ENCODE measurements at places on chromosomes 12 and 14. TPM values are rescaled to one million over a fixed set of nuclear protein-coding genes. Genes with fewer than 3 reads are reported as not detected.

The TCL1B gene
- not detected for polyA plus RNA-seq

The ZDHHC22 gene
- 30.2 TPM for polyA plus RNA-seq

The ABHD4 gene
- 36.2 TPM for polyA plus RNA-seq

The MEG3 gene
- 33.5 TPM for polyA plus RNA-seq

The HOXC5 gene
- polyA plus RNA-seq: not detected

The OTX2 gene
- polyA plus RNA-seq: not detected

The GSC gene
- not detected for polyA plus RNA-seq

The NEUROD4 gene
- not detected for polyA plus RNA-seq

The MORN3 gene
- 7.6 TPM for polyA plus RNA-seq

The LRTM2 gene
- 7.7 TPM for polyA plus RNA-seq

The KRT78 gene
- not detected for polyA plus RNA-seq

The NPC2 gene
- 149 TPM for polyA plus RNA-seq

The FOXN4 gene
- 9.0 TPM for polyA plus RNA-seq

The AQP2 gene
- polyA plus RNA-seq: not detected

The MUCL1 gene
- polyA plus RNA-seq: not detected

The CLEC4D gene
- not detected for polyA plus RNA-seq

The TCL1A gene
- polyA plus RNA-seq: not detected

The BIN2 gene
- polyA plus RNA-seq: 1.3 TPM

The RFLNA gene
- 1.5 TPM for polyA plus RNA-seq

The SELPLG gene
- 8.1 TPM for polyA plus RNA-seq

The FAM181A gene
- polyA plus RNA-seq: 2.3 TPM

The ARHGEF40 gene
- 21.3 TPM for polyA plus RNA-seq

The RNF212B gene
- not detected for polyA plus RNA-seq

The SLC6A15 gene
- 2.5 TPM for polyA plus RNA-seq

All from brain (organoid and tissue), 16 donors.